Activated gamma-delta T cell (primary cell): ENCODE measurements at places on chromosomes 1 and 21.

DNA sequence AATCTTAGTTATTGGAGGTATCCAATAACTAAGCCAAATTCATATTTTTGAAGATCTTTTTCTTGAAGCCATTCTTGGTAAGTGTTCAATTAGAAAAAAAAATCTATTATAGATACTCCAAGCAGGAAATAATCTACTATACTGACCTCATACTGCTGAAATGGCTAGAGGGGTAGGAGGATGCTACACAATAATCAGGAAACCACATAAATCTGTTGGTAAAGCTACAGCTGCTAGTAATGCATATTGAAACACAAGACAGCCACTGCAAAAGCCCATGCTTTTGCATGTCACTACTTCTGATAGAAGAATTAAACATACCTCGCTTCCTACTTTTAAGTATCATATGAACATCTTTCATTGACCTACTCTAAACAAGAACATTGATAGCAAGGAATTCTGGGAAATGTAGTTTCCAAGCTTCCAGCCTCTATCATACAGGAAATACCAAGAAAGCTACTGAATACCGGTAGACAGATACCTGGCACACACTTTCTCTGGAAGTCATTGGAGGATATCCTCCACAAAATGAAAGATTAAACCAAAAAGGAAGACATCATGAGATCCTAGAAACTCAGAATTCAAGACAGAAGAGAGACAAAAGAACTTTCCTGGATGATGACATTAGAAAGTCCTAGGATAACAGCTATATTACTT is 103.0 kb upstream of the VAV3 start:
- no peak for DNase-seq

DNA sequence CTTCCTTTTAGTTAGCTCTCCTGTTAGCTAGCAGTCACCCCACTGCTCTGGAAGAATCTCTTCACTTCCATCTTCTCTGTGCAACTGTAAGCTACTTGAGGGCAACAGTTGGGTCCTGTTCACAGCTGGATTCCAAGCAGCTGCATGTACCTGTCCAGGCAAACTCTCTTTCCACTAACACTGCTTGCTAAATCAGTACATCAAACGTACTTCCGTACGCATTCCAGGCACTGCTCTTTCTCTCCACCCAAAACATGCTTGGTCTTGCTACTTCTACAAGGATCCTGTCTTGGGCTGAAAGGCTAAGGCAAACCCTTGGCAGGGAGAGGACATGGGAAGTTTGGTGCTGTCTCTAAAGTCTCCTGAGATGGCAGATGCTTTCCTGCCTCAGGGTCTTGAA is 139.2 kb upstream of the CACNA1E start:
- no peak for DNase-seq

DNA sequence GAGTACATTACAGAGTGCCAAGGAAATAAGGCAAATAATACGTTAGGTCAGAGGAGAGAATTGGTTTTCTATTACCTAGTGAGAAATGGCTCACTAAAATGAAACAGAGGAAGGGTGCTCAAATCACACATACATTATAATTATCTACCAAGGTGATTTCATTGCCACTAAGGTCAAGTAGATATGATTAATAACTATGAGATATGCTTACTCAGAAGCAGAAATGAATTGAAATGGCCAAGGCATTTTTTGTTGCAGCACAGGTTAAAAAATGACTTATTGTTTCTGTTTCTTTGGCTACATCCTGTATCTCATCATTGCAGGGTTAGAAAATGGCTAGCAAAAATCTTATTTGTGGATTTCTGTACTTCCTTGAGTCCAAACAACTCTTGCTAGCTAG is 154.5 kb upstream of the GORAB start:
- no peak for DNase-seq

DNA sequence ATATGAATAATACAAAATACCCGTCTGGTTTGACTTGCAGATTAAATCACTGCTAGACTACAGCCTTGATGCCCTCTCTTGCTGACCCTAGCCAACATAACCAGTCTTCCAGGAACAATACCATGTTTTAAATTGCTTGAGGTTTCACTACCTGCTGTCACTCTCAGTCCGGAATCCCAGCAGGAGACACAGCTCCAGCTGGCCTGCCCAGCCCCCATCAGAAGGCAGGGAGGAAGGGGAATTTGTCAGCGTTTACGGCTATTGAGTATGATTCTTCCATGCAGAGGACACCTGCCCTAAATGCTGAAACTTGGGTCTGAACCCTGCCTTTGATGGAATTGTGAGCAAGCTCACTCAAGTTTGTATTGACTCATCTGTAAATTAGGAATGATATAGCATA is 33.0 kb downstream of the ZNF496 start:
- DNase-seq, result no peak

GRCh38 chr1:243837907-243838535 is 12.0 kb downstream of the AKT3 start:
- DNase-seq, result no peak

- no peak for DNase-seq
Observed at GRCh38 chr21:34343347-34343746, 20.5 kb upstream of the KCNE2 start.

- DNase-seq, result no peak
Observed at GRCh38 chr1:109295712-109296415, 10.9 kb downstream of the MYBPHL start.

- no peak for DNase-seq
Observed at GRCh38 chr21:45570071-45570470, 27.8 kb upstream of the SLC19A1 start.

GRCh38 chr1:102185260-102185659 is 188.5 kb upstream of the OLFM3 start:
- DNase-seq, result no peak

DNA sequence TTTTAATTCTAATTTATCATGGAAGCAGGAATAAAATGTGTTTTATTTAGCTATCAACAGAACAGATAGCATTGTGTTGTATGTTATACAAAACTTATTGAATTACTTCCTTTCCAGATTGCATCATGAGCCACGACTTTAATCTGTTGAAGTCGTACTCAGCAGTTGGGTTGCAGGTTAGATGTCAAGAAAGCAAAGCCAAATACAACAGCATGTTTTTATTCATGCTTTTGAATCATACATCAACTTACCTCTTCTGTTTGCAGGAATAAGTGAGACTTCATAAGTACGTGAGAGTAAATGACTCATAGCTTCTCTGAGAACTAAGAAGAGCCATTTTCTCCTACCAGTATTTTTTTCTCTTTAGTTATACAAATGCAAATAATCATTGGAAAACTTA is 110.8 kb upstream of the ADGRL4 start:
- no peak for DNase-seq

DNA sequence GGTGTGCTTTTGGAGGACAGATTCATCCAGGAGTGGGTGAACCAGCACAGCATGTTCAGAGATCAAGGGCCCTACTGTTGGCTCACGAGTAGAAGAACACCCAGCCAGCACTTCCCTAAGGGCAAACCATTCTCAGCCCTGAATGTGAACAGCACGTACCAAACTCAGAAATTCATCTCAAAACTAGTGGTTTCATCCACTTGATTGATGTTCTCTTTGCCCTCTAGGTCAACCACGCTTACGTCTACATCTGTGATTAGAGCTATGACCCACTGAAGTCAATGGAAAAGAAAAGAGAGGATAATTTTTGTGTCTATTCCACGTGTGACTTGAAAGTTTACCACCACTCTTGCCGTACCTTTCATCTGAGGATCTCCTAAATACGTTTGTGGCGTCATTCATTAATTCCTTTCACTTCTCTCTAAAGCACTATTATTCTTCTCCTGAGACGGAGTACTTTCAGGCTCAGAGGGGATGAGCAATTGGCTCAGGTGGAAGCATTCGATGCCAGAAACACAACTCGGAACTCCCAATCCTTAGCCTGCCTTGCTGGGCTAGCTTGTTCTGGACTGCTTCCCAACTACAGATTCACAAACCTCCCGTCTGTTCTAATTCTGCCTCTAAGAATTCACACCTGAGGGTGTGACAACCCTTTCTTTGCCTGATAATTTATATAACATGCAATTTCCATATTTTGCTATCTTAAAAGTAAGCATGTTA is 57.3 kb upstream of the HIVEP3 start:
- no peak for DNase-seq

GRCh38 chr1:50610563-50610962 is 187.3 kb upstream of the DMRTA2 start:
- DNase-seq, result no peak

- no peak for DNase-seq
Observed at GRCh38 chr1:22186311-22186710, 43.4 kb upstream of the WNT4 start.

GRCh38 chr1:244699741-244700140 is 46.8 kb downstream of the DESI2 start:
- no peak for DNase-seq

GRCh38 chr1:169999761-170000160 is 74.7 kb downstream of the KIFAP3 start:
- no peak for DNase-seq

- no peak for DNase-seq
Observed at GRCh38 chr1:180680558-180681144, 48.8 kb downstream of the XPR1 start.

DNA sequence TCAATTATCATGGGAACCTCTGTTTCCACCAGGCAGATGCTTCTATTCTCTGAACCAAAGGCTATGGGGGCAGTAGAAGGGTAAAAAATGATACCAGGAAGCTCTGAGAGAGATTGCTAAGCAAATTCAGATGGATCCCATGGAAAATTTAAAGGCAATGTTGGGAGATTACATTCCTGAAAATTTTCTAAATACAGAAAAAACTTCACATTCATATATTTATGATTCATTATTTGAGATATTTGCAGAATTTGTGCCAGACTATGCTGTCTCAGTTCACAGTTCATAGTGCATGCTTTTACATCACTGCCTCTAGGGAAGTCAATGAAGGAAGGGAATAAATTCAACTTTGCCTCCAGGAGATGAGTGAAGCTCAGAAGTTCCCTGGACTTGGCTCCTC is 57.5 kb downstream of the KCNT2 start:
- DNase-seq, result no peak

DNA sequence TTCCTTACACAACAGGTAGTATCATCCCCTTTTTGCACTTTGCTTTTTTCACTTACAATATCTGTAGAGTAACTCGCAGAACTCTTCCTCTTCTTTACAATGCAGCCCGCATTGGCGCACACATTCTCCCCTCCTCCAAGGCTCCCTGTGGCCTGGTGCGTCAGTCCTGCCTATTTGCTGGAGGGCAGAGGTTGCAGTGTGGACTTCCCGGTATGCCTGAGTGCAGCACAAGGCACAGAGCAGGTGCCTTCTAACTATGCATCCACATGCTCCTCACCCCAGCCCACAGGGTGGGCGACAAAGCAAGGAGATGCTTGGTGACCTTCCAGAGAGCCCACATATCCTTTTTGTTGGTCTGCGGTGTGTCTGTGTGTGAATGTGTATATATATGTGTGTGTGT is 53.3 kb downstream of the ARHGEF11 start:
- DNase-seq, result no peak

- no peak for DNase-seq
Observed at GRCh38 chr1:3170561-3171453, 101.8 kb downstream of the PRDM16 start.

- no peak for DNase-seq
Observed at GRCh38 chr21:36330904-36331303, 10.9 kb downstream of the MORC3 start.

DNA sequence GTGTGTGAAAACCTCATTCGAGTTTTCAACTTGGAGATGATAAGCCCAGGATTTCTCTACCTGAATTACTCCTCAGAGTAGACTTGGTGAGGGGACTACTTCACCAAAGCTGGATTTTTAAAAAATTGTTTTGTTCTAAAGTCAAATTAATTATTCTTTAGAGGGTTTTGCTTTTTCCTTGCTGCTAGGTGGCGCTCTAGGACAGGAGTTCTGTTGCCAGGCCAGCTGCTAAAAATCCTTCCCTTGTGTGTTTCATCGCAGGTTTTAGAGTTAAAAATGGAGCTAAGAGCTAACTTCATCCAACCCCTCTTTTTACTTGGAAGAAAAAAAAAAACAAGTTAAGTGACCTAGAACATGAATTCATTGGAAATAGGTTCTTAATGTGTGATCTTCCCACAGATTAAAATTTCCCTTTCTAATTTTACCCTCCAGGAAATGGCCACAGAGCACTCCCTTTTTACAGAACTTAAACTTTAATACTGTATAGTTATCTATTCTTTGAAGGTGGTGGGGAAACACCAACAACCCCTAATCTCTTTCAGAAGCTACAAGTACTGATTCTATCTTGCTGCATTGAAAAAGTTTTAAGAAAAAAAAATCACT is 36.7 kb upstream of the FAM163A start:
- DNase-seq, result no peak

GRCh38 chr1:231108516-231109302 is 53.1 kb upstream of the TRIM67 start:
- no peak for DNase-seq

GRCh38 chr1:227929751-227930472 is 17.8 kb downstream of the WNT9A start:
- no peak for DNase-seq

DNA sequence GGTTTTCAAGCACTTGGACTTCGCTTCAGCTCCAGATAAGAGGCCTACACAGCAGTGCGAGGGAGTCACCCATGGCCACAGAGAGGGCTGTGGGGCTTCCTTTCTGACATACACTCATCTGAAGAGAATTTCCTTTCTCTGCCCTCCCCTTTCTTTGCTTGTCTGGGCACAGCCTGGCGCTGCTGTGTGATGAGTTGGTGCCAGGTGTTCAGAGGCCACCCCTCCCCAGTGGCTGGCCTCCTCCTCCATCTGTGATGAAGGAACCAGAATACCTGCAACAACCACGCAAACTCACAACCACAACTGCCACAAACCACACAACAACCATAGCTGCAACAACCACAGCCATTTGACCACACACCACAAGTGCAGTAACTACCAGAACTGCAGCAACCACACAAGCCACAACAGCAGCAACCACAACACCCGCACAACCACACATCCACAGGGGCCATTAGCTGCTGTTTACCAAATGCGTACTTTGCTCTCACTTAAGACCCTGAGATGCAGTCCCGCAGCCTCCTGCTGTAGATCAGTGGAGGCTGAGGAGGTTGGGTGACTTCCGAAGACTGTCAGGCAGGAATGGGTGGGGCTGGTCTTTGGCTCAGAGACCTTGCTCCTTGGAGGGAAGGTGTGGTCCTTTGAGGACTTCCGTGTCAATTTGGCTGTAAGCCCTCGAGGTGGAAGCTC is 71.1 kb downstream of the IER5 start:
- no peak for DNase-seq

GRCh38 chr1:209835782-209836298 is 8.1 kb downstream of the UTP25 start:
- no peak for DNase-seq

DNA sequence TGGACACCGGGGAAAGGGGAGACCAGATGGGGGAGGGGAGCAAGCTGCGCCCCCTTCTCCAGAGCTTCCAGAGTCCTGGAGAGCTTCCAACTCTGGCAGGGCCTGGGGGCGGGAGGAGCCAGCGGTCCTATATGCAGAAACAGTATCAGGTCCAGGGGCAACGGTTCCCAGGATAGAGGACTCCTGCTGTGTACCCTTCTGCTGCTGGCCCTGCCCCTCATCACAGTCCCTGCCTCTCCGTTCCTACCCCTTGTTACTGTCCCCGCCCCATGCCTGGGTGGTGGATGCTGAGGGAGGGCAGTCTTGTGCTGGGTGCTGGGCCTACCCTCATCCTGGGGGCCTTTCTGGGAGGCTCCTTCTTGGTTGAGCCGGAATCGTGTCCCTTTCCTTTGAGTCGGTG is 19.2 kb upstream of the PEX10 start:
- DNase-seq, result no peak

GRCh38 chr1:192588546-192588945 is 13.0 kb downstream of the RGS1 start:
- DNase-seq, result no peak

- DNase-seq, result no peak
Observed at GRCh38 chr1:27428316-27429028, 36.0 kb downstream of the GPR3 start.

GRCh38 chr1:87778896-87779295 is 450.2 kb downstream of the LMO4 start:
- DNase-seq, result no peak

- DNase-seq, result no peak
Observed at GRCh38 chr1:36253161-36253862, 29.1 kb downstream of the THRAP3 start.
